ENCODE measurements at places on chromosomes 12 and 14.

DNA sequence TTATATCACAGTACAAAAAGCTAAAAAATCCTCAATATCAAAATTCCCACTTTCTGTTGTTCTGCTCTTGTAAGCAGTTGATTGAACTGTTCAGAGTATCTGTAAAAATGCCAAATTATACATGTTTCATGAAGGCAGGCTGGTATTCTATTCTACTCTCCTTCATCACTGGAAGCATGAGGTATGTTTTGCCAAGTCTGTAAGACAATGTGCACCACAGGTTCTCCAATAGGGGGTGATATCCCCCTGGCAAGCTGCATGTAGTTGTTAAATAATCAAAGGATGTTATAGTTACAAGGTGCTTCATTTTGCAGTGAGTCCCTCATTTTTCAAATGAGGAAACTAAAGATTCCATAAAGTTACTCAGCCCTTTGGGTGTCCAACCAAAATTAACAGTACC lies 15.1 kb upstream of the NEK9 start:
- no peak for DNase-seq

GRCh38 chr12:18684430-18684829 lies 53.4 kb downstream of the PLCZ1 start:
- no peak for DNase-seq

DNA sequence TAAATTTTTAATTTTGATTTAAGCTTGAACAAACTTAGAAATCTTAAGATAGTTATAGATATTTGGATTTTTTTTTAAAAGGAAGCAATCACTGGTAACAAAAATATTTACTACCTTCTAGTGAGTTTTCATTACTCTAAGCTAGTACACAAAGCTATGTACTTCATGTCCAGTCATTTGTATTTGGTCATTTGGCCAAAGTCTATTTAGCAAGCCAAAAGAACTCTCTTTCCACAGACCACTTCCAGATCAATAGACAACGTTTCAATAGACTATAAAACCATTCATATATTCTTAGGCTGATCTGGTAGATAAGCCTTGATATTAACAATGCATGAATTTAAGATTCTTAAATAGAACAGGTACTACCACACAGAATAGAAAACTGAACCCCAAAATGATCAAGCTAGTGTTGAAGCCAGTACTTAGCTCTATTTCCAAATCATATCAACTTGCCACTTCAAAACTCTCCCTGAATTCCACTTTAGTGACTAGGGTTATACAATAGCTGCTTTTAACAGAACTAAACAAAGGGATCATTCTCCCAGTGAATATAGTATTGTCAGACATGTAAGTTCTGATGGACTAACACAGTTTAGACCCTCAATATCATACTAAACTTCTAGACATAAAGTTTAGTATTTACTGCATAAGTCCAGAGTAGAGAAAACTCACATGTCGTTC lies 21.7 kb downstream of the CAPRIN2 start:
- DNase-seq = no peak

- no peak for DNase-seq
Observed at GRCh38 chr12:85644508-85644907, 191.7 kb downstream of the RASSF9 start.

DNA sequence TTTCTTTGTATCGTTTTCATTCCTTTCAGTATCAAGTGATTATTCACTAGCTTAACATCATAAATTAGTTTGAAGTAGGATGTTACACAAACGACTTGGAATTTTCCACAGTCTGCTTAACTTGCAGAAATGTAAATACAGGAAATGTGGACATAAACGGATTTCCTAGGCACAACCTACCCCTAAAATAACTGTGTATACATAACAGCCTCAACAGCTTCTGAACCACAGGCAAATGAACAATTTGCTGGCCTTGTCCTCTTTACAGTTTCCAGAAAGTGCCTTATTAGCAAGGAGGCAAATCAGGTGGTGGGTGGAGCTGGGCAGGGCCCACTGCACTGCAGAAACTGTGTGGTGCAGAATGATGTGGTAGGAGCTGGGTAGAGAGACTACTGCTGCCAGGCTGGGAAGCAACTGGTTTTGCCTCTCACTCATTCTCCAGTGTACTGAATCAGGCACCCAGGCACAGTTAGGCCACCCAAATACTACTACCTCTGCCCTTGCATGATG lies 14.1 kb downstream of the DRAM1 start:
- no peak for DNase-seq

GRCh38 chr14:68369281-68370056 lies 423.4 kb downstream of the ZFP36L1 start:
- DNase-seq = no peak

DNA sequence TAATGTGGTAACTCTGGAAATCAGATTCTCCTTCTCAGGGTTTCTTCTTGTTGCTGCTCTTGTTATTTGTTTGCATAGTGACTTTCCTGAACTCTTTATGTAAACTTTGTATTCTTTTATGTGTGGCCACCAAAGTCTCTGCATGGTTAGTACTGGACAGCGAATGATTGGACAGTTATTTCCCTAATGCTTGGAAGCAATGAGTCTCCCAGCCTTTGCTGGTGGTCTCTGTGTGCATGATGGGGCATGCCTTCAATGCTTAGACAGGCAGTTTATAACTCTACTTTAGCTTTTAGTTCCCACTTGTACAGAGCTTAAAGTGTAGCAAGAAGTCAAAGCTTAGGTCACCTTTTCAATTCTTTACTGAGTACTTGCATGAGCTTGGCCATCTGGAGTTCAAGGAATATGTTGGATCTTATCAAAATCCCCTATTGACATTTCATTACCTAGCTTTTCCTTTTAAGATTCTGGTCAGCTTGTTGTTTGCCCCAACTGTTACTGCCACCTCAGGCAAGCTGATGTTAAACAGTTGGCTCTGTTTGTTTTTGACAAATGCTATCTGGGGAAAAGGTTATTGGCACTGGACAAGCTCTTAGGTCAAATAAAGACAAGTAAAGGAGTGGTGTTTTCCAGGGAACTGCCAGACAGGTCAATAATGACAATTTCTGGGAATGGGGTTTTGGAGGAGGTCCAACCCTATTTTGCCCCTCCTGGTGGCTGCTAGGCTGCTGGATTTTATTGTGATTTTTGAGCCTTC lies 12.3 kb downstream of the CCDC91 start:
- no peak for DNase-seq

- DNase-seq = no peak
Observed at GRCh38 chr12:3928538-3929184, 55.5 kb upstream of the PARP11 start.

DNA sequence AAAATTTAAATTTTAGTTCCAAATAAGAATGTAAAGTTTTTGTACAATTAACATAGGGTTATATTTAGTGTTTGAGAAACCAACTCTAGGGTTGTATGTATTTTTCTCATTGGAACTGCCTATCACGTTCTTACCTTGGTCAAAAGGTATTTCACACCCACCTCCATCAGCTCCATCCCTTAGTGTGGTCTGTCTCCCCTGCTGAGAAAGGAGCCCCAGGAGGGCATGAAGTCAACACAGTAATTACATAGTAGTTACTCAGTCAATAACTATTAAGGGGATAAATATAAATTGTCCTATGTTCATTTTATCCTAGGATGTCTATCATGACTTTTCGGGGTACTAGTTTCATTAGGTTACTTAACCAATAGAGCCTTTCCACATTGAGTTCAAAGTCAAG lies 106.3 kb downstream of the AKAP6 start:
- DNase-seq = no peak

Data from activated CD4-positive, alpha-beta T cell treated with anti-CD3 and anti-CD28 coated beads, Interleukin-2, amount 50 U/mL, for 1 hour (primary cell).